HTR-8/SVneo (cell line): ENCODE measurements at places on chromosomes 12 and 14.

- DNase-seq = peak; percentile 11
Observed at GRCh38 chr12:94458877-94459727, 565 bp downstream of the CEP83 start.

GRCh38 chr14:56117765-56118610, at the start of gene PELI2:
TSS of gene PELI2 (plus strand) at chr14:56118411. CDS start at chr14:56118661, 250 bp downstream.
- DNase-seq = peak; percentile 56

DNA sequence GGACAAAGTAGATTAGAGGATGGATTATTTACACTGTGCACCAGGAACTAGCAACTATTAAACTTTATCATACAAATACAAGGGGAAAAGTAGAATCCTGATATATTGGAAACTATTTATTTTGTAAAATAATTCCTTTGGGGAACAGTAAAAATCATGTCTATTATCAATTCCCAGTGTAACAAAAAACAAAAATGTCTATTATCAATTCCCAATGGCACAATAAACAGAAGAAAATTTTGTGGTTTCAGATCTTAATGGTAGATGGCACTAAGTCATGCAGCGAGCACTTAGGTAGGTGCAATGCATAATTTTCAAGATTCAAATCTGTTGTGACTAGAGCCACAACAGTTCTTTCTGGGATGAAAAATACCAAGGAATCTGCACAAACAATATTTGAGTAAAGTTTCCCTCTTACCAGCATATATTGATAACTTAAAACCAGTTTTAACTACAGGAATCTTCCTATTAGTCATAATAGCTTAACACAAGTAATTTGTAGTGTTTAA, 13.7 kb downstream of the CFL2 start:
- DNase-seq = no peak

DNA sequence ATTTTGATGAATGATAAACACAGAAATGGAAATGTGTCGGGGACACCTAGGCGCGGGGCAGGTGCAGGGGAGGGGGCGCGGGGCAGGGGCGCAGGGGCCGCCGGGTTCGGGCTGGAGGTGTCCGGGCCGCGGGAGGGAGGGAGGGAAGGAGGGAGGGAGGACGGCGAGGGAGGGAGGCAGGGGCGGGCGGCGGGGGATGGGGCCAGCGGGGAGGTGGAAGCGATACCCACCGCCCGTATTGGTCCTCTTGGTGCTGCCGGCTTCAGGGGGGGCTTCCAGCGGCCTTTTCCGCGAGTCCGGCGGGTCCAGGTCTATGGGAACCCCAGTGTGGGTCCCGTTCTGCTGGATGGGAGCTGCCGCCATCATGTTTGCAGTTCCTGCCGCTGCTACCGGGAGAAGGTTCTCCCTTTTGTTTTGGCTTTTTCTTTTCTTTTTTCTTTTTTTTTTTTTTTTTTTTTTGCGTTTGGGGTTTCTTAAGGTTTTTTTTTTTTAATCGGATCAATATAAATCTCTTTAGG, 703 bp downstream of the NOVA1 start:
- DNase-seq = peak; percentile 23

- no peak for DNase-seq
Observed at GRCh38 chr14:51691176-51691575, 39.5 kb downstream of the FRMD6 start.

- DNase-seq = no peak
Observed at GRCh38 chr12:48954061-48954460, 3.2 kb downstream of the ARF3 start.

DNA sequence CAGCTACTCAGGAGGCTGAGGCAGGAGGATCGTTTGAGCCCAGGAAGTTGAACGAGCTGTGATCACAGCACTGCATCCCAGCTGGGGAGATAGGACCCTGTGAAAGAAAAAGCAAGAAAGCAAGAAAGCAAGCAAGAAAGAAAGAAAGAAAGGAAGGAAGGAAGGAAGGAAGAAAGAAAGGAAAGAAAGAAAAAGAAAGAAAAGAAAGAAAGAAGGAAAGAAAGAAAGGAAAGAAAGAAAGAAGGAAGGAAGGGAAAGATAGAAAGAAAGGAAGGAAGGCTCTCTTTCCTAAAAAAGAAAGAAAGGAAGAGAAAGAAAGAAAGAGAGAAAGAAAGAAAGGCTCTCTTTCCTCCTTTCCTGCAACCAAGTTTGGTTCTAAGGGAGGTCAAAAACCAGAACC, 380.3 kb downstream of the PCNX1 start:
- no peak for DNase-seq

GRCh38 chr12:110846615-110847566, at the start of gene CCDC63:
TSS of gene CCDC63 (plus strand) at chr12:110846987. CDS start at chr12:110852955, 5,968 bp downstream.
- peak; percentile 47 for DNase-seq
